ENCODE measurements at places on chromosomes 3 and 15. TPM values are rescaled to one million over a fixed set of nuclear protein-coding genes. Genes with fewer than 3 reads are reported as not detected.

The AADAC gene
- 0.49 TPM for total RNA-seq

The TTLL13 gene
- total RNA-seq = not detected

The IL17RD gene
- total RNA-seq = 8.8 TPM

The RNF7 gene
- 107 TPM for total RNA-seq

The FOXL2NB gene
- total RNA-seq = under 0.01 TPM

The IL16 gene
- total RNA-seq = 0.96 TPM

The GOLGA8J gene
- not detected for total RNA-seq

The CTDSPL gene
- total RNA-seq = 26.3 TPM

- DNase-seq = no peak
Observed at GRCh38 chr15:43302205-43302817, 28.1 kb downstream of the LCMT2 start.

GRCh38 chr3:180358179-180358578 lies 243.8 kb upstream of the TTC14 start:
- no peak for DNase-seq

GRCh38 chr3:126493739-126494138 lies 18.0 kb upstream of the ZXDC start:
- DNase-seq = no peak

GRCh38 chr3:109093561-109093960 lies 24.4 kb downstream of the MORC1 start:
- no peak for DNase-seq

DNA sequence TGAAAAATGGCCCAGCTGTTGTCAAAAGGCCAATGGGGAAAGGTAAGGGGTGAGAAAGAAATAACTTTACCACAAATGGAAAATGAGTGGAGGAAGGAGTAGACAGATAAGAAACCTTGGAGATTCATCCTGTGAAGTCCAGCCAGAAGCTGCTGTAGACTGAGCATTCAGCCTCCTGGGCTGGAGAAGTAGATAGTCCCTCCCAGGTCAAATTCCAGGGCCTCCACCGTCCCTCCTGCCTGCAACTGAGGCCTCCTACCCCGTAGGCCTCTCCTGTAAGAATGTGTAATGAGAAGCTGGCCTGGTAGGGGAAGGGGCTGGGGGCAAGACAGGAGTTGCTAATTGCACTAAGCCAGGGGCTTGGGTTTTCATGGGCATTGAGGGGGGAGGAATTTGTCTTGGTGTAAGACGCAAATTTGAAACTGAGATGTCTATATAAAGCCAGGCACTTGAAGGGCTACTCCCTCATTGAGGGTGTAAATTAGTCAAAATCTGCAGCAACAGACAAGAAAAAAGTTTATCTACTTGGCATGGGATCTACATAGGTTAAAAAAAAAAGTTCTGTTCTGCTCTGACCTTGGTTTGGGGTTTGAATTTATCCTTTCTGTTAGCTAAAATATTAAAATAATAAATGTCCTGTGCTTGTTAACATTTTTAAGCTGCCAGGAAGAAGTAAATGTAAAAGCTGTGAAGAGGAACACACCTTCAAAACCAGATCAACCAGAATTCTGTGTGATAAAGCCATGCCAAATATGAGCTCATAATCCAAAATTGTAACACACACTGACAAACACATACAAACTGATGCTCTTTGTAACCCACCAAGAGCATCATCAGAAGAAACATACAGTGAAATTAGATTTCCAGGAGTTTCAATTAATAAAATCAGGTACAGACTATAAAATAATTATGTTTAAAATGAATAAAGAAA lies 1.7 kb upstream of the RBP2 start:
- DNase-seq = no peak

GRCh38 chr3:160331127-160331937 lies 67.7 kb downstream of the IFT80 start:
- DNase-seq = peak; percentile 58

Data from RPMI7951 (cell line).